Immature natural killer cell (primary cell): ENCODE measurements at places on chromosomes 16 and 17.

DNA sequence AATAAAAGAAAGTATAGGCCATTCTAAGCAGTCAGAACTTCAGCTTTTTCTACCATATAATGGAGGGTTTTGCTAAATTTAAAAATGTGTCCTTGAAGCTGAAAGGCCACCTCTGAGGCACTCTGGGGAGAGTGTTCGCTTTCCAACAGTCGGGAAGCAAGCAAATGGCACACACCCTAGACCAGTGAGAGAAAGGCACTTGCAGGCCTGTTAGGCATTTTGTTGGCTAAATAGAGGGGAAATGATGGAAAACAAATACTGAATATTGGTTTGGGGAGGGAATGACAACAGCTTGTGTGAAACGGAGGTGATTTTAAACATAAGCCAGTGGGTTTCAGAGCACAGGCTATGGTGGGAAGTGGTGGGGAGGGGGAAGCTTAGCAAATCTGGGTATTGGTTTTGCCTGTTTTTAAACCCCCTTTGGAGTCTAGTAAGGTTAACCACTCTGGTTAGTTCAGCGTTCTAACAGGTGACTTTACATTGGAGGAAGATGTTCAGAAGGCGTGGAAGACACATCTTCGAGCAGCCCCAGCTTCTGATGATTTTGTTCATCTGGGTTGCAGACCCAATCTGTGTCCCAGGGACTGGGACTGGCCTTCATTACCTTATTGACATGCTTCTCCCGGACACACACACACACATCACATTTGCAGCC lies 90.5 kb downstream of the PRKCA start:
- DNase-seq = no peak

GRCh38 chr16:76940251-76940650 lies 250.7 kb upstream of the MON1B start:
- no peak for DNase-seq

DNA sequence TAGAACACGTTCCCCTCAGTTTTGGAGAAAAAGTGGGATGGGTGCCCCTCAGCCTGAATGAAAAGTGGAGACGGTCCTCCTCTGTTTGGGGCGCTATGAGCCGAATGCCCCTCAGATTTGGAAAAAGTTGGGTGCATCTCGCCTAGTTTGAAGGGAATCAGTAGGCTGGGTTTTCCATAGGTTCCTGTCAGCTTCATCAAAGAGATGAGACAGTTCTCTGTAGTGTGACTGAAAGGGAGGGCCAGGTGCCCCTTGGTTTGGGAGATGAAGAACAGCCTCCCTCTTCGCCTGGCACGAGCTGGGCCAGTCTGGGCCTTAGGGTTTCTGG lies 742 bp upstream of the SLC9A5 start:
- DNase-seq = no peak

DNA sequence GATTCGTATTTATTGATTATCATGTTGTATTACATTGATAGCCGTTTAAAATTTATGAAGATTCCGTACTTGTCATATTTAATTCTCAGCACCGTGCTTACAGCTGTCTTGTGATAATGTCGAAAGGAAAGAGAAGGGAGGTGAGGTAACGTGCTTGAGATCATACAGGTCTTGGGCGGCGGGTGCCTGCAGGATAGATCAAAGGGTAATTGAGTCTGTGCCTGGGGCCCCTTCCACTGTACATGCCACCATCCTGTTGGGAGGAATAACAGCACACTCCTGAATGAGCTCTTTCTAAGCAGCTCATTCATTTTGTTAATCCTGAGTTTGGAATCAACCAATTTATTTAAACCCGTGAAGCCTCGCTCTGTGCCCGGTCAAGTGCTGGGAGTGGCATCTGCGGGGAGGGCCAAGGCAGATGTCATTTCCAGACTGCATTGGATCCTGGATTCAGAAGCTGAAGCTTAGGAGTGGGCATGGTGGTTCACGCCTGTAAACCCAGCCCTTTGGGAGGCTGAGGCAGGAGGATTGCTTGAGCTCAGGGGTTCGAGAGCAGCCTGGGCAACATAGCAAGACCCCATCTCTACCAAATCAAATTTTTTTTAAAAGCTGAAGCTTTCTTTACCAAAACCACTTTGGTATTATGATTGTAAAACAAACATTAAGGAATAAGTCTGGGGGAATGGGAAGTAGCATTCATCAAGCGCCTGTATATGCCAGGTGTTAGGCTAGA lies 25.8 kb downstream of the WWOX start:
- no peak for DNase-seq

DNA sequence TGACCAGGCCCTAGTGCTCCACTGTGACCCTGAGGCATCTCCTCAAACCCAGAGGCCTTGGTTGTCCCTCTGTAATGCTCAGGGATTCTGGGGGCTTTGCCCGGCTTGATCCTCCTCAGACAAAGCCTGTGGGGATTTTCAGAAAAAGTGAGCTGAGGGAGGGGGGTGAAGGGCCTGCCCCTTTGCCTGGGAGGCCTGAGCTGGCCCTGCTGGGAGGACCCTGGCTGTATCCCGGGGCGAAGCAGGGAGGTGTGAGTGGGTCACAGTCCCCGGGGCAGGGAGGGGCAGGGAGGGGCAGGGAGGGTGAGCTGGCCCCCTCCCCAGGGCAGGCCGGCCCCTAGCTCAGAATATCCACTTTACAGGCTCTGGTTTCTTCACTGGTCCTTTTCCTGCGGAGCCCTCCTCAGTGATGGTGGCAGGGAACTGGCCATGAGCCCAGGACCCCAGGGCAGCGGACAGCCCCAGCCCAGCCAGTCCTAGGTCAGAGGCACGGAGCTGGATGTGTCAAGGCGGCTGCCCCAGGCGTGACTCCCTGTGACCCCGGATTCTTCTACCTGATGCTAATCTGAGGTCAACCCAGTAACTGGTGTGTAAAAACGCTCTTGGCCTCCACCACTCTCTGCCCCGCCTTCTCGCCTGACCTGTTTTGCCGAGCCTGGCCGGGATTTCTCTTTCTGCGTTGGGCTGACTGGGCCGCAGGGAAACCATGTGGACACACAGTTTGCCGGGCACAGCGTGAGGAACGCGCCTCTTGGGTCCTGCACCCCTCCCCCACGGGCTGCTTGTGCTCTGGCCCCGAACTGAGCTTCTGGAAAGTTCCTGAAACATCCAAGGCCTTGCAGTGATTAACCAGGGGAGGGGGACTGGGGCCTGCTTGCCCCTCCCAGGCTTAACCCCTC lies 5.8 kb upstream of the FASN start:
- DNase-seq = no peak

DNA sequence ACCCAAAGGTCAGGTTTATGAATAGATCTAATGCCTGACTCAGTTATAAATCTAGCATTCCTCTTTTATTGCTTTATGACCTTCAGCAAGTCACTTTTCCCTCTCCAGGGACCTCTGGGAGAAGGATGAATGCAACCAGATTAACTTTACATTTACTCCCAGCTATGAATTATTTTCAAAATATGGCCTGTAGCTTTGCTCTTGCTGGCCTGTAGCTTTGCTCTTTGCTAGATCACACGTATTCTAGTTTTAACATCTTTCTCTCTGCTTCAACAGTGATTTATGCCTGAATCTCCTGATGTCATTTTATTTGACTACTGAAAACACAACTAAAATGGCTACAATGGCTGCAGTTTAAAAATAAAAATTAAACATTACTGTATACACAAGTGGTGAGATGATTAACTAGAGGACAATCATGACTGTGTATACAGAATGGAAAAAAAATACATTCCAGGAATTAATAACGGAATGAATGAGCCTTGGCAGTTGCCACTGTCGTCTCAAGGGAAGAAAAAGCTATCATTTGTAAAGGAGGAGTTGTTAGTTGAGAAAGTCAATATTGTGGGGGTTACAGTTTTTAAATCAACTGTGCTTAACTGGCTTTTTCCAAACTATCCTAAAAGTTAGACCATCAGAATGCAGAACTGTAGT lies 434.5 kb upstream of the GOT2 start:
- DNase-seq = no peak

DNA sequence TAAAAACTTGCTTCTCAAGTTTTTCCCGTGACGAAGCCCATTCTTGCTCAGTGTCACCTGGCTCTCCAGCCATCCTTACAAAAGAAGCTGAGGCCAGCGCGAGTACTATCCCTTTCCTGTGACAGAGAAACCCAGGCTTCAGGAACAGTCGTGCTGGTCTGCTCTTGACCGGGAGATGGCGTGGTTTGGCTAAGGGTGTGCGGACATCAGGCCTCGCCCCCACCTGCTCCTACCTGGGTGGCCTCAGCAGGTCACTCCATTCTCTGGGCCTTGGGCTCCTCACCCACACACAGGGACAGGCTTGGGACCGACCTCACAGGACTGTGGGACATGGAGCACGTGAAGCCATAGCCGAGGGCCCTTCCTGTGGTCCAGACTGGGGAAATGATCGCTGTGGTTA lies 75.2 kb upstream of the CIBAR2 start:
- no peak for DNase-seq

- DNase-seq = no peak
Measured at GRCh38 chr17:4772235-4772613, 538 bp downstream of the TM4SF5 start.

GRCh38 chr17:77693301-77693700 lies 265.2 kb upstream of the TNRC6C start:
- no peak for DNase-seq

DNA sequence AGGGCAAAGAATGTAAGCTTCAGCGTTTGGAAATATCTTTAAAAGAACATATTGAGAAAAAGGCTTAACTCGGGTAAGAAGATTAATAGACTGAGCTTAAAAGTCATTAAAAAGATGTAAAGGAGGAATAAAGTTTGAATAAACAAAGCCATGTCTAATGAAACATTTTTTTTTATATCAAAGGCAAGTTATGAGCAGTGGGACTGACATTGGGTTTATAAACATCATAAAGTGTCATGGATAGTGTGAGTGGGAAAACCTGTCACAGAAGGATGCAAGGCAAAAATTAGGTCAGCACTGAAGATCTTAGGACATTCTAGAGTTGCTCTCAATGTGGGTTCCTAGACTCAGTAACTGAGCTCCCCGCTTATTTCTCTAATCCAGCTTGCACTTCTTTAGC lies 438.0 kb upstream of the CDH11 start:
- DNase-seq = no peak

- DNase-seq = no peak
Measured at GRCh38 chr17:19659366-19660177, 11.0 kb downstream of the ALDH3A2 start.

GRCh38 chr17:50519141-50519834 lies 11.0 kb downstream of the MYCBPAP start:
- DNase-seq = no peak

DNA sequence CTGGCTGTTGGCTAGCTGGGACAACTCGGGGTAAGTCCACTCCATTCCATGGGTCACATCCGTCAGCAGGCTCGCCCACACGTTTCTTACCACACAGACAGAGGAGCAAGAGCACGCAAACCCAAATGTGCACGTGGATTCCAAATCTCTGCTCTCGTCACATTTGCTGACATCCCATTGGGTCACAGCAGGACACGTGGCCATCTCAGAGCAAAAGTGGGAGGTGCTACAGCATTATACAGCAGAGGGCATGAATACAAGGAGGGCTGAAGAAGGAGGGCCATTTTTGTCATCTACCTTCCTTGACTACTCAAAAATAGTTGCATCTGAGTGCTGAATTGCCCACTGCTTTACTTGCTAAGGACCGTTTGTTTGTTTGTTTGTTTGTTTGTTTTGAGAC lies 84.7 kb downstream of the RBBP6 start:
- no peak for DNase-seq

DNA sequence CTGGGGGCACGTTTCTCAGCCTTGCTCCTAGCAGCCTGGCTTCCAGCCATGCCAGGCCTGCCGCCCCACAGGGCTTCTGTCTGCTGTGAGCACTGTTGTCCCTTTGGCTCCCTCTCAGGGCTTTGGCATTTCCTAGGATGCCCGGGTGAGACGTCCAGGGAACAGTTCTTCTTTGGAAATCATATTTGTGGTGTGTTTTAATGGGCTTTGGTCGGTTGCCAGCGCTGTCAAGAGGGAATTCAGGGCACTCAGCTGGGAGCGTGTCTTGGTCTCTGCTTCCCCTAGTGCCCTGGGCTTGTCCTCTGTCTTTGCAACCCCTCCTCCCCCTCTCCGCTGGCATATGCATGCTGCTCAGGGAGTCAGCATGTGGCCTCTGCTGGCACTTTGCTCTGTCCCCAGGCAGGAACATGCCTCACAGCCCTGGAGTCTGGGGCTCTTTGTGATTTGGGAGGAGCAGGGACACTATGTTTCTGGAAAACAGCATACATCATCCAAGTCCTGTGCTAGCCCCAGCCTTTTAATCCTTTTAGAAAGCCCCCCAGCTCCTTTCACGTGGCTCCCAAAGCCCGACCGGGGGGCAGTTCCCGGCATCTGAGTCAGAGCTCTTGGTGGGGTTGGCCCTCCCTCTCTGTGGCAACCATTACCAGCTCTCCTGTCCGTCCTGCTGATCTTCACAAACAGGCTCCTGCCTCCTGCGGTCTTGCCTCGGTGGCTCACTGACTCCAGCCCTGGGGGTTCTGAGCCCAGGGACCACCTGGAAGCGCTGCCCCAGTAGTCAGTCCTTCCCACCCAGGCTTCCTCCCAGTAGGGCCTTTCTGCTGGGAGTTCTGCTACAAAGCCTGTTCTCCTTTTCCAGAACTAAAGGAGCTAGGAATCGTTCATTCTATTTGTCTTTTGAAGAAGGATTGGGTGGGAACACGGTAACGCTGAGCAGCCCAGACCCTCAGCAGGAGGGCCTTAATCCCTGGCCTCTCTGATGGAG lies 26.7 kb downstream of the SAP30BP start:
- no peak for DNase-seq
